ENCODE measurements at places on chromosomes 12 and 14. TPM values are rescaled to one million over a fixed set of nuclear protein-coding genes. Genes with fewer than 3 reads are reported as not detected.

Gene TC2N
- total RNA-seq: 18.4 TPM

Gene LTB4R
- 1.3 TPM for total RNA-seq

Gene FGF6
- total RNA-seq: not detected

Gene REP15
- 4.0 TPM for total RNA-seq

Gene EPYC
- total RNA-seq: not detected

Gene HIF1A
- total RNA-seq: 443 TPM

Gene RD3L
- not detected for total RNA-seq

Gene PKP2
- total RNA-seq: 9.9 TPM

Gene KLRC1
- 0.35 TPM for total RNA-seq

Gene RPGRIP1
- total RNA-seq: 0.05 TPM

Gene TEX52
- total RNA-seq: not detected

Gene ATXN3
- total RNA-seq: 55.6 TPM

Gene TMPRSS12
- not detected for total RNA-seq

Gene MMP19
- 2.6 TPM for total RNA-seq

Gene BMP4
- 1.2 TPM for total RNA-seq

Gene CDH24
- 3.5 TPM for total RNA-seq

Gene IKZF4
- total RNA-seq: 3.7 TPM

Gene OR4N2
- total RNA-seq: not detected

Gene LBHD2
- not detected for total RNA-seq

Gene CCNT1
- total RNA-seq: 36.4 TPM

Gene LEMD3
- total RNA-seq: 36.2 TPM

Gene CCDC92
- 4.3 TPM for total RNA-seq
